Suprapubic skin (tissue), 4 donors: ENCODE measurements at places on chromosomes 13 and 19.

DNA sequence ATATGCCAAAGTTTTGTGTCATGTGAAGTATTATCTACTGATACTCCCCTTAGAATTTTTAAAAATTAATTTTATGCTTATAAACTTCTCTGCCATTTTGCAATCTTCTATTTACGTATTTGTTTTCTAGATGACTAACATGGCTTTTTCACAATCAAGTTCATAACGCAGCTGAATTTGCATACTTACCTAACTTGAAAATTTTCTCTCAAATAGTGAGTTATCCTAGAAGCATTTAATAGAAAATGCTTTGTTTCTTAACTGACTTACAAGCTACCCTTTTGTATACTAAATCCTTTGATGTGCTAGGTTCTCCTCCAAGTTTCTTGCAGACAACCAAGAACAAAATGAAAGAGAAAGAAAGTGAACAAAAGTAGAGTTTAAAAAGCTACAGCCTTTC, 683.5 kb downstream of the LIG4 start:
- DNase-seq: no peak

- DNase-seq: no peak
Measured at GRCh38 chr13:44629465-44630183, 53.5 kb upstream of the TSC22D1 start.

DNA sequence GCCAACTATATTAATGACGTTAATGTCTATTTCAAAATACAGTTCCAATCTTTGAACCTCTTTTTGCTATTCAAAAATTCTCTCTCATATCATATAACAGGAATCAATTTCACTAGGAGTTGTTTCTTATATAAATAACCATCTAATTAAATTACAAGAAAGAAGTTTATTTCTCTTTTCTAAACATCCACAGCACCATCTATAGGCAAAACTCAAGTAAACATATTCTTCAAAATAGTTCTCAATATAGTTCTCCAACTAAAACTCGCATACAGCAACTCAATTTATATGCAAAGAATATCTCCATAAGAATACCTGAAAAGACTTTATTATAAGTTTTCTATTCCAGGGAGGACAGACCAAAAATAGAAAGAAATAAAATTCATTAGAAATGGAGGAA, 65.6 kb downstream of the RBM26 start:
- DNase-seq: no peak

DNA sequence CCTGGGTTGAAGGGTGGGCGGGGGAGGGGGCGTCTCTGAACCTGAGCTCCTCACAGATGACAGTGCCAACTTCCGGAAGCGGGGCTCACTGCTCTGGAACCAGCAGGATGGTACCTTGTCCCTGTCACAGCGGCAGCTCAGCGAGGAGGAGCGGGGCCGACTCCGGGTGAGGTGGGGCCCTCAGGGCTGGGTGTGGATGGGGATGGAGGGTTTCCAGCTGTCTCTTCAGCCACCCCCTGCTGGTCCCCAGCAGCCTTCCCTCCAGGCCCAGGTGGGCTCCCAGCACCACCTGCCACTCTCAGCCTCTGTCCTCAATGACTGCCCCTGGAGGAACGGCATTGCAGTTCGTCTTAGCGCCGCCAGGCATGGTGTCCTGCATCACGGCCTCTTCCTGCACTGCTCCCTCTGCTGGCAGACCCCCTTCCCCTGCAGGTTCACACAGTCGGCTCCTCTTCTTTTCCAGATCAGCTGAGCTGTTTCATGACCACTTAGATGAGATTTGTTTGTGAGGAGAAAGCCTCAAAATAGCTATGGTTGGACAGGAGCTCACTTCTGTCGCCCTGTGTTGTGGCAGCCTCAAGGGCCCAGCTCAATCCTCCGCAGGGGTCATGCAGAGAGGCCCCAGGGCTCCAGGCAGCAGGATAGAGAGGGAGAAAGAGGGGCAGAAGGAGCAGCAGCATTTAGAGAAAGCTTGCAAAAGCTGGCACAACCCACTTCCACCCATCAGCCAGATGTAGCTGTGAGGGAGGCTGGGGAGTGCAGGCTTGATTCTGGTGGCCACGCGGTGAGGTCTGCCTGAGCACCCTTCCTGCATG, 2.5 kb upstream of the GARIN5A start:
- DNase-seq: no peak

- no peak for DNase-seq
Measured at GRCh38 chr19:35279985-35280821, 2.1 kb upstream of the HAMP start.

DNA sequence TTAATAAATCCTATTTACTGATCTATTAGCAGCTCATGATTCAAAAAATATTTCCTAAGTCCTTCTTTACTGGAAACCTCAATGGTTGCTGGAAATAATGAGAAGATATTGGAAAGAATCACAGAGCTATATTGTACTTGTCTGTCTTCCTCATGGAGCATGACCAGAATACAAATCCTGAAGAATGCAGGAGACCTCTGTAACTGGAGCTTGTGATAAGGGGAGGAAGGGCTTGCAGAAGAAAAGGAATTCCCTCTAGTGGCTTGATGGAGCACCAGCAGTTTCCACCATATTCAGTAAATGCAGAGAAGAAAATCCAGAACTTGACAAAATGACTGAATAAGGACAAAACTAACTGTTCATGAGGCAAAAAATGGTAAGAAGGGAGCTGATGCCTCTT, 1333.1 kb downstream of the EFNB2 start:
- no peak for DNase-seq

- no peak for DNase-seq
Measured at GRCh38 chr19:6543866-6544347, 13.1 kb downstream of the TNFSF9 start.

DNA sequence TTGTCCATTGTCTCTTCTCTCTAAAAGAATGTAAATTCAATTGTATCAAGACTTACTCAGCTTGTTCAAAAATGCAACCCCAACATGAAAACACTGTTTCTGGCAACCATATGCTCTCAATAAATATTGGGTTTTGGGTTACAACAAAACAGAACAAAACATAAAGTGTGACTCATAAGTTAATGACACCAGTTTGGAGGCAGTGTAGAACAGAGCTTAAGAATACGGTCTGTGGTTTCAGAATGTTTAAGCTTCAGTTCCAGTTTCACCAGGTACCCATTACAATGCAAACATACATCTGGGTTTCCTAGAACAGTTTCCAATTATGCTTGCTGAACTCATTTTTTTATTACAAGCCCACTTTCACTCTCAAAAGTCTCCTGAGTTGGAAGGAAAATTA, 285.8 kb upstream of the PCDH9 start:
- DNase-seq: no peak

DNA sequence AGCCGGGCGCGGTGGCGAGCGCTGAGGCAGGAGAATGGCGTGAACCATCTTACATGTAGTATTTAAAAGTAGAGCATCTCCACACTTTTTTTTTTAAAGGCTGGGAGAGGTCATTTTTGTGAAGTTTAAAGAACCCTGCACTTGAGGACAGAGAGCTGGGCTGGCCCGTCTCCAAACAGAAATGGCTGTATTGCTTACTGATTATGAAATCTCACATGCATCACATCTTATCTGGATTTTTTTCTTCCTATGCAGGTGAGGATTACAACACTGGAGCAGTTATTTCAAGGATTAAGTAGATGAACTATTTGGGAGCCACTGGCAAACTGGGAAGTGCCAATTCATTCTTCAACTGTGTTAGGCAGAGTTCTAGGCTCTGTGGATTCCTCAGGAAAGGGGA, 59.5 kb downstream of the TEX26 start:
- no peak for DNase-seq

DNA sequence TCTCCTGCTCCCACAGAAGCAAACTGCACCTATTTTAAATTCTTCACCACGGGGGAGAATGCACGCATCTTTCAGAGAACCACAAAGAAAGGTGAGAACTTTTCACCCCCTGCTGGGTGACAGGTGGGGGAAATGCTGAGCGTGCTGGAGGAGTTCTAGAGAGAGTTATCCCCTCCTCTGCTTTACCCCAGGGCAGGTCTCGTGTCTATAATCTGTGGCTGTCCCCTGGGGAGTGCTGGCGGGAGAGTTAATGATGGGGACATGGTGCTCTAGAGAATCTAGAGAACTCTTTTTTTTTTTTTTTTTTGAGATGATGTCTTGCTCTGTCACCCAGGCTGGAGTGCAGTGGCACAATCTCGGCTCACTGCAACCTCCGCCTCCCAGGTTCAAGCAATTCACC, 6.8 kb downstream of the CACNG6 start:
- no peak for DNase-seq

DNA sequence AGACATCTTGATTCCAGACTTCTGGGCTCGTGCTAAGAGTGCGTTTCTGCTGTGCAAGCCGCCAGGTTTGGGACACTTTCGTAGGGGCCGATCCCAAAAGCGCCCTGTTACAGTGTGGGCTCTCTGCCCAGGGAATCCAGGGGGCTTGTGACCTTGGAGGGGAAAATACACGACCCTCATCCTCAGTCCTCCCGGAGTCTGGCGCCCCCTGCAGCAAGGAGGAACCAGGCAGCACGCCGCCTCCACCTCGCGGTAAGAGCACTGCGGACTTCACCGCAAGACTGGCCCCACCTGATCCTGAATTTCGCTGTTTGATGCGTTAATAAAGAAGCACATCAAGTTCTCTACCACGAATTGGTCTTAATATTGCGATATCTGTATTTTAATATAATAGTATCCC, 5.2 kb downstream of the POLRMT start:
- no peak for DNase-seq

DNA sequence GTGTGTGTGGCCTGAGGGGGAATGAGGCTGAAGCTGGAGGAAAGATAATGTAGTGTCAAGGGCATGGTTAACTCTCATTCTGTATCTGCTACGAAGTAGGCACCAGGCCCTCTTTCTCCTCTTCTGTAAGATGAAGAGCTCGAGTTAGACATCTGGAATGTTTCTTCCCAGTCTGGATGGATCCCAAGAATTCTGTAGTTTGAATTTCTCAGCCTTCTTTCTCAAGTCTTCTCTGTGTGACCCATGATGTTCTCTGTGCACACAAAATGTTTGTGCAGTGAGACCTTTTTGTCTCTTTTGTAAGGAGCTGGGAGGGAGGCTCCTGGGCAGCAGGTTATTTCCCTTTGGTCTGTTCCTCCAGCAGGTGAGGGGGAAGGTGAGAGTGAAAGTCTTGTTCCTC, 13.7 kb downstream of the FGF9 start:
- no peak for DNase-seq

DNA sequence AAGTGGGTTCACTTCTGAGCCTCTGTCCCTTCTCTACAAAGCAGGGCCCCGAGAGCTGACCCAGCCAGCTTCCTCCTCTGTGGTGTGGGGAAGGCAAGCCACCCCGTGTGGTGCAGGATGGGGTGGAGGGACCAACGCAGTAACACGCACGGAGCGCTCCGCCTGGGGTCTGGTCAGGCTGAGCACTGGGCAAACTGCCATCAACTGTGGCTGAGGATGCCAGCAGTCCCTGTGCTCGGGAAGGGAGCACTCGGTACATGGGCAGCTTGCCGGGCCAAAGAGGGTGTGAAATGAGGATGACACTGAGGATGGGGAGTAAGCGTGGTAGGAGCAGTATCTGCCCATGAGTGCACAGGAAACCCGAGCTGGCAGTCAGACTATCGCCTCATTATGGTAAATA, 7.6 kb upstream of the GMIP start:
- no peak for DNase-seq

DNA sequence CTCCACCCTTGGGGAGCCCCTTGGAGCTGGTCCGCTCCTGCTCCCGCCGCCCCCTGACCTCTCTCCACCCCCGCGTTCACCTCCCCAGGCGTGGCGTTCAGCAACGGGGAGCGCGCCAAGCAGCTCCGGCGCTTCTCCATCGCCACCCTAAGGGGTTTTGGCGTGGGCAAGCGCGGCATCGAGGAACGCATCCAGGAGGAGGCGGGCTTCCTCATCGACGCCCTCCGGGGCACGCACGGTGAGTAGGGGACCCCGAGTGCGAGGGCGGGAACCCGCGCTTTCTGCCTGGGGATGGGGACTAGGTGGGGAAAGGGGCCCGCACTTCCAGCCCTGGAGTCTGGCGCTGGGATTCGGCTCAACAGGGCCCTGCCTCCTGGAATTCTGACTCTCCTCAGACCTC, 1.7 kb downstream of the CYP2A13 start:
- DNase-seq: no peak

GRCh38 chr13:19519049-19519448, 42.3 kb downstream of the TPTE2 start:
- no peak for DNase-seq

DNA sequence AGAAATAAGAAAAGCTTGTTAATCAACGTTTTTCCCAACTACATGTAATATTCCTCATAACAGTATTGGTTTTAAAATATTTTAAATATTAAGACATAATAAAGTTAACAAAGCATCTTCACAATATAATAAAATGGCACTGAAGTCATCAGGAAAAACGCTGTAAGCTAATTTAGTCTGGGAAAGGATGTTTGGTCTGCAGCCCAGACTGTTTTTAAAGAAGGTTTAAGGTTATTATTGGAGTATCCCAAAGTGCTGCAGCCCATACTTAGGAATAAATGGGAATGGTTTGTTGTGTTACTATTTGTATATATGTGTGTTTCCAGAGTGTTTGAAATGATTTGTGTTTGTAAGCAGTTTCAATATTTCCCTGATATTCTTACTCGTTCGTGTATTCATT, 192.8 kb upstream of the MAB21L1 start:
- no peak for DNase-seq

- no peak for DNase-seq
Measured at GRCh38 chr13:109883181-109884180, 97.1 kb upstream of the IRS2 start.

DNA sequence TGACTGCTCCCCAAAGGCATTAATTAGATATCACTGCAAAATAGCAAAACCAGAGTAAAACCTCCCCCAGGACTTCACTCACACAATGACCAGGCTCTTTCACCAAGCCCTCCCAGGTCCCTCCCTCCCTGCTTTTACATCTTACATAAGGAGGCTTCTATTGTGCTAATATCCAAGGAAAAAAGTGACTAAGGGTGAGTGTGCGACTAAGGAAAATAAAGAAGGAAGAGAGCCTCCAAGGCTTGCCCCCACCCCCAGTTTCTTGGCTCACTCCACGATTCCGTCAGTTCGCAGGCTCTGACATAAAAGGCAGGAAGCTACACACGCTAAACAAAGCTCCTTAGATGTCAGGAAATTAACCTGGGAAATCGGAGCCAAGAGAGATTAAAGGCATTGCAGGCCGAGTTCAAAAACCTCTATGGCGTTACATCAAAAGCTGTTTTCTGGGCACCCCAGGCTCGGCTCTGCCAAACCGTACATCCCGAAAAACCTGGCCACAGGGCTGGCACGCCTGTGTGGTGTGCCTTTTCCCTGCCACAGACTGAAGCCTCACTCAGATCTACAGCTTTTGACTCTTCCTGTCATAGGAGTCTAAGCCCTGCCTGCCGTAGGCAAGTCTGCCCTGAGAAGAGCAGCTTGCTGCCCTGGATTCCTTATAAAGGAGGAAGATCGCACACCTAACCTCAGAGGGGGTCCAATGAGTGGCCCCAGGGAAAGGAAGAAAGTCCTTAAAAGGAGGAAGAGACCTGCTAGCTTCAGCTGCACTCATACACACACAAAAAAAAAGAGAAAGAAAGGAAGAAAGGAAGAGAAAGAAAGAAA, 67.0 kb upstream of the SERP2 start:
- DNase-seq: no peak

DNA sequence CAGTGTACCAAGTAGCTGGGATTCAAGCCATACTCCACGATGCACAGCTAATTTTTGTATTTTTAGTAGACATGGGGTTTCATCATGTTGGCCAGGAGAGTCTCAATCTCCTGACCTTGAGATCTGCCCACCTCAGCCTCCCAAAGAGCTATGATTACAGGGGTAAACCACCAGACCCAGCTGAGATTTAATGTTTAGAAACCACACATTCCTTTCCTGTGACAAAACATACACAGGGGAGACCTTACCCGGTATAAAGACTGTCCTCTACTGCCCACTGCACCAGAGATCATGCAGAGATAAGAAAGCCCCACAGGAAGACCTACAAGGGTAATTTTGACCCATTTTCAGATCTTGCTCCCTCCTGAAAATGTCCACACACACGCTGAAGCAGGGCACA, 22.8 kb upstream of the ZNF83 start:
- no peak for DNase-seq
